ENCODE measurements at places on chromosomes 6 and 20. TPM values are rescaled to one million over a fixed set of nuclear protein-coding genes. Genes with fewer than 3 reads are reported as not detected.

DNA sequence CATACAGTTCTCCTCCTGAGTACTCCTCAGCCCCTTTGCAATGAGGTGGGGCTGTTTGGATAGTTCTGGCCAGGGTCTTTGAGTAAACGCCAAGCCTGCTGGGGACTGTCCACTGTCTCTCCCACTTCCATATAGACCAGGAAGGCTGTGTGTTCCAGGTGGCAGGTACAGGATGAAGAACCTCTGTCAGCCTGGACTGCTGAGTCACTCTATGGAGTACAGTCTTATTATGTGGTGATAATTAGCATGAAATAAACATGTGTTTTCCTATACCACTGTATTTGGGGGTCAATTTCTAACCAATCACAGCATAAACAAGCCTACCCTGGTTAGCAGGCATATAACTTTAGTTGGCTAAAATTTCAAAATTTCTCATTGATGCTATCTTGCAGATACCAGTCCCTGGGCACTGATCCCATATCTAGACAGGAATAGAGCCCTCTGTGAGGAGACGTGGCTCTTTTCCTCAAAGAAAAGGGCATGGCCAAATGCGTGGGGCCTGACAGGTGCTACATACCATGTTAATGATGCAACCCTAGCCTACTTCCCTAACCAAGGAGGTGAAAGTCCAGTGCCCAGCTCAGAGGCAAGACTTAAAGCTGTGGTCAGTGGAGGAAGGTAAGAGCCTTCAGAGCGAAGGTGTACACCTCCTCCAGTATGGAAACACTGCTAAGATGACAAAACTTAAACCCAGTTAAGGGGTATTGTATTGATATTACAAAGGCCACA lies 4.5 kb upstream of the ALDH8A1 start:
- DNase-seq = no peak

DNA sequence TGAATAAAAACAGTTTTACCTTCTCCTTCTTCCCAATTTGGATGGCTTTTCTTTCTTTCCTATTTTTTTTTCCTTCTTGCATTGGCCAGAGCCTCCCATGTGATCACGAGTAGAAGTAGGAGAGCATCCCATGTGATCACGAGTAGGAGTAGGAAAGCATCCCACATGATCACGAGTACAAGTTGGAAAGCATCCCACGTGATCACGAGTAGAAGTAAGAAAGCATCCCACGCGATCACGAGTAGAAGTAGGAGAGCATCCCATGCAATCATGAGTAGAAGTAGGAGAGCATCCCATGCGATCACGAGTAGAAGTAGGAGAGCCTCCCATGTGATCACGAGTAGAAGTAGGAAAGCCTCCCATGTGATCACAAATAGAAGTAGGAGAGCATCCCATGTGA lies 218.6 kb downstream of the DLL1 start:
- no peak for DNase-seq

DNA sequence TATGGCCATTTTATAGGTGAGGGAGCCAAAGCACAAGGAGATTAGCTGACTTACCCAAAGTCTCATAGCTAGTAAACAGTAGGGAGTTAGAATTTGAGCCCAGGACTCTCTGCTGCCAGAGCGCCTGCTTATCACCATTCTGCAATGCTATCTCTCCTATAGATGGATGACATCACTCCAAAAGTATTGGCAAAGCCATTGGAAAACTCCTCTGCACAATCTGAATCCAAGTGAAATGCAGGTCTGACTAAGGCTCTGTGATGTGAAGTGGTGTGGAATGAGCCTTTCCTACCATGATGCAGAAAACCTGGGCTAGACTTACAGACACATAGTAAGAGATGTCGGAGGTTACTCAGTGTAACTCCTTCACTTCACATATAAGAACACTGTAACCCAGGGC lies 106.3 kb downstream of the GRM1 start:
- DNase-seq = no peak

- no peak for DNase-seq
Measured at GRCh38 chr20:8661229-8661952, 407.5 kb upstream of the PLCB4 start.

- DNase-seq = no peak
Measured at GRCh38 chr20:19465536-19465935, 253.1 kb downstream of the SLC24A3 start.

DNA sequence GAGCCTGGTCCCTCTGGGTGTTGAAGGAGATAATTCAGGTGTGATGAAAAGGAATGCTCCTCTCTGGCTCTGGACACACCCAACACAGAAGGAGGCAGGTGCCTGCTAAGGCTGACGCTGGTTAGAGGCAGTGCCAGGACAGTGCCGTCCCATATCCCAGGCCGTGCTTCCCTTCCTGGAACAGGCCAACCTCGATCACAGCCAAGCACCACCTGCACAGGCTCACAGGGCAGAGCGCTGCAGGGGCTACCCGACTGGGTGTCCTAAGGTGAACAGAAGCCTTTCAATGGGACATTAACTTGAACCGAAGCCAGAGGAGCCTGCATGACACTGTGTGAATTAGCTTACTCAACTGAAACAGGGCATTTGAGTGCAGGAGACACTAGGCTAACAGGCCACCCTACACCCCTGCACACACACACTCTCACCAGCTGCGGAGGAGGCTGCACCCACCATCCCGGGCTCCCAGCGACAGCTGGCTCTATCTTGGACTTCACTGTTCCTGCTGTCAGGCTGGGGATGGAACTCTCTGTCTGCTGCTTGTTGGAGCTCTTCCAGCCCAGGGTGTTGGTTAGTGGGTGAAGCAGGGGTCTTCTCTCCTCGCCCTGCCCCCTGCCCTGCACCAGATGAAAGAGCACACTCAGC lies 347.2 kb downstream of the TAF4 start:
- no peak for DNase-seq

- peak; percentile 57 for DNase-seq
Measured at GRCh38 chr6:13397359-13398068, 69.2 kb upstream of the TBC1D7 start.

GRCh38 chr20:19913927-19914614 lies 103.1 kb upstream of the NAA20 start:
- DNase-seq = no peak

The MAP1LC3A gene
- polyA plus RNA-seq = 19.1 TPM

The CTCFL gene
- polyA plus RNA-seq = 0.08 TPM

The PDYN gene
- polyA plus RNA-seq = not detected

The MAD2L1BP gene
- polyA plus RNA-seq = 17.3 TPM

The ZC3H12D gene
- polyA plus RNA-seq = 0.27 TPM

The TTBK1 gene
- polyA plus RNA-seq = 0.18 TPM

The IL20RA gene
- 0.65 TPM for polyA plus RNA-seq

Measured in liver (tissue), 10 donors.